ENCODE measurements at places on chromosomes 2 and 18.
A peak's percentile ranks its signal among the peaks of the same experiment; 100 is the strongest.

DNA sequence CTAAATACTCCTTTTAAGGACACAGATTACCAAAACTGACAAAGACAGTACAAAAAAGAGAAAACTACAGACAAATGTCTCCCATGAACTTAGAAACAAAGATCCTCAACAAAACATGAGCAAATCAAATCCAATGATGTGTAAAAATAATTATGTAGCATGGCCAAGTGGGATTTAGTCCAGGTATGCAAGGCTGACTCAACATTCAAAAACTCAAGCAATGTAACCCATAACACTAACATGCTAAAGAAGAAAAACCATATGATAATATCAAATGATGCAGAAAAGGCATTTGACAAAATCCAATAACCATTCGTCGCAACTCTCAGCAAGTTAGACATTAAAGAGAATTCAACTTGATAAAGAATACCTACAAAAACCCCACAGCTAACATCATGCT, 239.0 kb upstream of the KLHL29 start:
- no peak for DNase-seq

DNA sequence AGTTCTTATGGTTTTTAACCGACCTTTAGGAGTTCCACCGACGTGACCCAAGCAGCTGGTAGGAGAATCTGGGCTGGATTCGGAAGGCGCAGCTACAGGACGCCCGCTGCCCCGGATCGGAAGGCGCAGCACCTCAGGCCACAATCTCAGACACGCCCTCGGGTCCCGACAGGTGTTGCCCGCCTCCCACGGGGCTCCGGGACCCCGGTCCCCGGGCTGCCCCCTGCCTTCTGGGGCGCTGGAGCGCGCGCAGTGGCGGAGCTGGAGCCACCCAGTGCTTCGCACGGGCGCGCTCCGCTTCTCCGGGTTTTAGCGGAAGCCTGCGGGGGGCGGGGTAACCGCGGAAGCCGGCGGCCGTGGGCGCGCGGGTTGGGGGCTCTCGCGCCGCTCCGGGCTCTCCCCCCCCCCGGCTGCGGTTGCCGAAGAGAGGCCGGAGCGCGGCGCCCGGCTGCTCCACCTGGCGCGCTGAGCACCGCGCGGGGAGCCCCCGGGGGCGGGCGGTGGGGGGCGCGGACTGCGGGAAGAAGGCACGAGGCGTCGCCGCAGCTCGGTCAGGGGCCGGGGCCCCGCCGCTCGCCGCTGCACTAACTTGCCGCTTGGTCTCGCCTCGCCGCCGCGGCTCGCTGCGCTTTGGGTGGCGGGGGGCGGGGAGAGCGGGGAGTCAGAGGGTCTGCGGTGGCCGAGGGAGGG, 718.8 kb downstream of the DPP10 start:
- DNase-seq = no peak

- peak; percentile 70 for DNase-seq
These were observed 617 bp downstream of the CCDC142 start for GRCh38 chr2:74481961-74482800.

DNA sequence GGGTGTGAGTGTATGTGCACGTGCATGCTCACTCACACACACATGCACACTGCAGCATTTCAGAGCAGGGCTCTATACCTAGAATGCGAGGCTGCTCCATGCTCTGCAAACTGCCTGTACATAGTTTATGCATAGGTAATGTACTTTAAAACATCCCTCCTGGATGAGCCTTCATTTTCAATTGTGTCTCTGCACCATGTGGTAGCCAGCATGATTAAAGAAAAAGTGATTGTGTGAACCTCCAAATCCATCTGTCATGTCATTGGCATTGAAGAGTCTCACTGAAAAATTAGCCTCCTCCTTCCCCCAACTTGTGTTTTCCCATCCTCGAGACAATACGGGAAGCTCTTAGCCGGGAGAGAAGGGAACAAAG, 120.9 kb upstream of the SPATS2L start:
- no peak for DNase-seq

GRCh38 chr2:121591199-121591598, 58.1 kb downstream of the CLASP1 start:
- DNase-seq = no peak

DNA sequence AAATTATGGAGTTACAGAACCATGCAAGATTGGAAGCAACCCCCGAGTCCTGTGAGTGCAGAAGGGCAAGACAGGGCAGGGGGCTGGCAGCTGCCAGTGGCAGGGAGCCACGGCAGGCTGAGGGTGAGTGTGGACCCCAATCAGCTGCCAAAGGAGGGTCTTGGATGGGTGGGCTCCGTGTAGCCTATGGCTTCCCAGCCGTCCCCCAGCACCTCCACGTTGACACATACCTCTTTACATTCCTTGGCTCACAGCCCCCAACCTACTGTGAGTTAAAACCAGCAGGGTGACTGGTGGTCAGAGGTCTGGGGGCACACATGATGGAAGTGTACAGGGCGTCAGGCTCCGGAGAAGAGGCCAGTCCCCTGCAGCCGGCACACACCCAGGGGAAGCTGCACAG, 60.9 kb upstream of the SALL3 start:
- DNase-seq = no peak

DNA sequence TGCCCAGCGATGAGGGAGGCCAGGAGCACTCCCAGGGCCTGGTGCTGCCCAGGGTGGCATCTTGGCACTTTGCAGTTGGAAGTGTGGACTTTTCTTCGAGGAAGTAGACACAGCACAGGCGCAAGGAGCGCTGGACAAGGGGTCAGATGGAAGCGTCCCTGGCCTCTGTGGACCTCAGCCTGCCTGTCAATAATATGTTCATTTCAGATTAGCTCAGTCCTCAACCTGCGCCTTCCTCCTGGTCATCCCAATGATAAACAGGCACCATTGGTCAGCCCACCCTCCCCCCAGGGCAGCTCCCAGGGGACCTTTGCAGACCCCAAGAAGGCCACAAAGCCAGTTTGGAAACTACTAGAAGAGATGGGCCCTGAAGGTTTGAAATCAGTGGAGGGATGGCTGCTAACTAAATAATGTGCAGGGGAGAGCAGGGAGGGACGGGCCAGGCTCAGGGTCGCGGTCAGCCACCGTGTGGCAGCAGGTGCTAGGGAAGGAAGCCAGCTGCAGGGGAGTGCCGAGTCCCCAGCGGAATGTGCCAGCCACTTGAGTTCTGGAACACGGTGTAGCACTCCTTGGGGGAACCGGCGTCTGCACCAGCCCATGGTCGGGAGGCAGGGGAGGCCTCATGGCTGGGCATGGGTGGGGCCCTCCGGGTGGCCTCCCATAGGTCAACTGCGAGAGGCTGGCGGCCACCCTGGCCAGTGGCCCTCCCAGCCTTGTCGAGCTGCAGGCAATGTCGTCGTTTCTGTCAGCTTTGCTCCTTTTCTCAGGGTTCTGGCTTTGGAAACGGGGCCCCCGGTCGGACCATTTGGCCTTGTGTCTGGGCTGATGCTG, 59.9 kb downstream of the ADI1 start:
- DNase-seq = no peak

- DNase-seq = no peak
These were observed 49.2 kb upstream of the PPP1CB start for GRCh38 chr2:28702415-28702861.

DNA sequence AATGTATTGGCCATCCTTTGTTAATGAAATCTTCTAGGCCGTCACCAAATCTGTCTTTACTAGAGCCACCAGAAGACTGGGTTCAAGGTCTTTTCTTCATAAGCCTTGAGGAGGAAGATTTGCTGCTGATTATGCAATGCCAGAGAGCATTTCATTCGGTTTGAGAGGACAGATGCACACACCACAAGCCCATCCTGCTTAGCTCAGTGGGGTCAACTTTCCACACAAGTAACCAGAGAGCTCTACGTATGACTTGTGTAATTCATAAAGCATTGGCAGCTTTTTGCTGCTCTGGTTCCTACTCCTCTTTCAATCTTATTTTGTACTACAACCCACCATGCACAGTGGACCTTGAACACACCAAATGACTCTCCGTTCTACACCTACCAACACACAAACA, 106.9 kb downstream of the OSR1 start:
- DNase-seq = no peak

GRCh38 chr18:9838144-9838877, 47.5 kb upstream of the TXNDC2 start:
- DNase-seq = no peak

GRCh38 chr2:128324897-128325410, 6.3 kb upstream of the HS6ST1 start:
- DNase-seq = no peak

DNA sequence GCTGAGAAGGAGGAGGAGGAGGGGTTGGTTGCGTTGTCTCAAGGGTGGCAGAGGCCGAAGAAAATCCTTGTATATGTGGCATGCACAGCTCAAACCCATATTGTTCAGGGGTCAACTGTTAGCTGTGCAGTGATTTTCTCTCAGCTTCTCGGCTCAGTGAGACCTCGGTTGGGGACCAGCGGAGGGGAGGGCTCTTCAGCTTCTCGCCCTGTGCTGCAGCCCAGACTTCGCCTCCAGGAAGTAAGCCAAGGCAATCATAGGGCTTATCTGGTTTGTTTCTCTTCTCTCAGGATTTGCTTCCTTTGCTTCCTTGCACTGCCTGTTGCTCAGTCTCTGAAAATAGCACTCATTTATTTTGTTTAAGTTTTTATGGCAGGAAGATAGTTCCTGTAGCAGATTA, 85.5 kb downstream of the SOWAHC start:
- DNase-seq = no peak

- no peak for DNase-seq
These were observed 1368.4 kb upstream of the CELF4 start for GRCh38 chr18:38933910-38934510.

DNA sequence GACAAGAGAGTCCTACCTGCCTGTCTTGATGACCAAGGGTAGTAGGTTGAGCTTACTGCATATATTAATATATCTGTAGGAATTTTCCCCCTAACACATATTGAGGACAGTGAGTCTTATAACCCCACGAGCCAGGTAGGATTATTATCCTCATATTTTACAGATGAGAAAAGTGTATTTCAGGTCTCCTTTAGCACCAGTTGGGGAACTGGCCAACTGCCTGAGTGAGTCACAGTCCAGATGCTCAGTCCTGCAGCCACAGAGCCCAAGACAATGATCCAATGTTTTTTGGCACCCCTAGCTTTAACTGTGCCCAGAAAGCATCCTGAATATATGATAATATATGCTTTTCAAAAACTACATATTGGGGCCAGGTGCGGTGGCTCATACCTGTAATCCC, 30.8 kb upstream of the GLS start:
- DNase-seq = no peak

GRCh38 chr18:52340406-52341102, 557 bp downstream of the DCC start:
- no peak for DNase-seq

DNA sequence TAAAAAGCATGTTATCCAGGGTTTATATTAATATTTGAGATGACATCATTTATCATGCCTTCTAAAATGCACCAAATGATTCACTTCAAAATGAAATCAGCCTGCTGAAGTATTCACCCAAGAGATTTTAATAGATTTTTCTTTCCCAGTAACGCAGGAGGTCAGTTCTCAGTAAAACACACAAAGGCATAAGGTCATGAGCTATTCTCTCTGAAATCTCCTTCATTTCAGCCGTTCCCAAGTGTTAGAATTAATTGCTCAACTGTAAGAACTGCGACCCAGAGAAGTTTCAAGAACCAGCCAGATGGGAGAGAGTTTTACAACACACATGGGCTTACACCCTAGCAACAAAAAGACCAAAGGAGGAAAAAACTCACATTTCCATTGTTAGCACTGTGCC, 84.2 kb upstream of the PHLPP1 start:
- no peak for DNase-seq

DNA sequence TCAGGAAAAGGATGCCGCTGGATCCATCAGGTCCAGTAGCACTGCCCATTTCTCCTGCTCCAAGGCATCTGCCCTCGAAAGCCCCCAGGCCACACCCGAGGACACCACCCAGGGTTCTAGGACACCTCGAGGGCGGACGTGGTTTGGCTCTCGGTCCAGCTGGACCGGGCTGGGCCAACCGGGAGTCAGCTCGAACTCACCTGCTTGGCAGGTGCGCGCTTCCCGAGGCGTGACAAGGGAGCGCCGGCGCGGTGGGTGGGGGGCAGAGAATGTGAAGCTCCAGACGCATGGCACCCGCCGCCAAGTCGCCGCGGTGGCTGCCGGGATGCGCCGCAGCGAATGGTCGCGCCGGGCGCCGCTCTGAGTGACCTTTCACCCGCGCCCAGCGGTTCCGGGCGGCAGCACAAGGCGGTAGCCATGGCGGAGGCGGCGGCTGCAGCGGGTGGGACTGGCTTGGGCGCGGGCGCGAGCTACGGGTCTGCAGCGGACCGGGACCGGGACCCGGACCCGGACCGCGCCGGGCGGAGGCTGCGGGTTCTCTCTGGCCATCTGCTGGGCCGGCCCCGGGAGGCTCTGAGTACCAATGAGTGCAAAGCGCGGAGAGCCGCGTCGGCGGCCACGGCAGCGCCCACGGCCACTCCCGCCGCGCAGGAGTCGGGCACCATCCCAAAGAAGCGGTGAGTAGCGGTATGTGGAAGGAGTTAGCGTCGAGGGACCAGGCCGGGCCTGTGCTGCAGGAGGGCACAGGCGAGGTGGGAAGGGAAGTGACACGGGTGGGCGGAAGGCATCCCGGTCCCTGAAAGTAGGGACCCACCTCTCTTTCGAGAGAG, at the start of gene AGPS:
TSS of gene AGPS (plus strand) at position 401 of the 830 bp plus-strand sequence. CDS start at position 418, 17 bp downstream.
- DNase-seq = peak; percentile 86

GRCh38 chr2:7766978-7767565, 849.9 kb downstream of the RNF144A start:
- DNase-seq = no peak

DNA sequence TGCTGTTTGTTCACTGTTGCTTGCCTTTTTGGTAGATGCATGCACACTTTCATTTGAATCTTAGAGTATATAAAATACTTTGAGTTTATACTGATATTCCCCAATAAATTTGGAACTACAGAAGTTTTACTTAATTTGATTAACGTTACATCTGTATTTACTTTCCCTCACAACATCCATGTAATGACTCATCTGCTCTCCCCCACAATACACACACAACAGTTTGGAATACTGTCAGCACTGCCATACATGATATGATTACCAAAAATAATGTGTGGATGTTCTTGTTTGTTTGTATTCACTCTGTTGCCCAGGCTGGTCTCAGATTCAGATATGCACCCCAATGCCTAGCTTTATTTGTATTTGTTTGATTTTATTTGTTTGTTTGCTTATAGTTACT, 144.2 kb downstream of the WDR7 start:
- DNase-seq = no peak

DNA sequence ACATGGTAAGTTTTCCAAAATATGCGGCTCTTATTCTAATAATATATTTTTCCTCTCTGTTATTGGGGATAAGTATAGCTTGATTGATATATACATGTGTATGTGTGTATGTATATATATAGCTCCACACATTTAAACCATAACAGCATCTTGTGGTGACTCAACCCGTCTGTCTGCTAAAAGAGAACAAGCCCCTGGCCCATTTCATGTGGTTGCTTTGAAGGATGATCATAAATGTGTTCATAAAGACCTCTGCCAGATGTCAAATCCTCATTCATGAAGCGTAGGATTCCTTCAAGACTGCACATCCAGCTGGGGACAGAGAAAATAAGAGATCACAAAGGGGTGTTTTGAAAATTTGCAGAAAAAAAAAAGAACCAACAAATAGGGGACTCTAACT, 79.3 kb downstream of the RHOB start:
- no peak for DNase-seq

GRCh38 chr2:1731447-1731962, 12.8 kb downstream of the PXDN start:
- no peak for DNase-seq

- DNase-seq = no peak
These were observed 36.7 kb upstream of the PAPOLG start for GRCh38 chr2:60719331-60719730.

GRCh38 chr2:190500054-190500502, 34.4 kb downstream of the NEMP2 start:
- DNase-seq = no peak

GRCh38 chr2:60907329-60907728, 26.0 kb downstream of the REL start:
- DNase-seq = no peak

- no peak for DNase-seq
These were observed 43.1 kb downstream of the ZC3H6 start for GRCh38 chr2:112318515-112318914.

All from activated CD4-positive, alpha-beta T cell treated with anti-CD3 and anti-CD28 coated beads for 48 hours (primary cell).